Cerebellum (tissue), 4 donors: ENCODE measurements at places on chromosomes 12 and 14. TPM values are rescaled to one million over a fixed set of nuclear protein-coding genes. Genes with fewer than 3 reads are reported as not detected.

The KITLG gene
- total RNA-seq: 213 TPM

The SPX gene
- total RNA-seq: 1.5 TPM

The ASPG gene
- total RNA-seq: 0.45 TPM

The EXOC3L4 gene
- total RNA-seq: 0.36 TPM

The CCDC197 gene
- total RNA-seq: not detected

The PKP2 gene
- 4.1 TPM for total RNA-seq

The CLEC2A gene
- not detected for total RNA-seq

The SLC38A2 gene
- 201 TPM for total RNA-seq

The BHLHE41 gene
- 6.6 TPM for total RNA-seq

The ERP27 gene
- not detected for total RNA-seq

The IFNG-AS1 gene
- not detected for total RNA-seq

The DLK1 gene
- total RNA-seq: 0.54 TPM

The CLEC1B gene
- not detected for total RNA-seq

The NID2 gene
- total RNA-seq: 35.4 TPM

The WNT1 gene
- total RNA-seq: not detected

The NRDE2 gene
- 18.1 TPM for total RNA-seq

The TMEM132C gene
- 21.4 TPM for total RNA-seq

The PAH gene
- total RNA-seq: 1.2 TPM

The OTX2 gene
- total RNA-seq: 24.6 TPM

The MYF5 gene
- total RNA-seq: not detected

The CPNE6 gene
- 0.36 TPM for total RNA-seq

The ACTR10 gene
- total RNA-seq: 66.4 TPM

The PRIMA1 gene
- total RNA-seq: 0.73 TPM

The RNASE1 gene
- 14.5 TPM for total RNA-seq

The KRT2 gene
- 0.18 TPM for total RNA-seq

The FOXN4 gene
- total RNA-seq: 0.45 TPM

The KCNK10 gene
- 23.4 TPM for total RNA-seq

The DERA gene
- 18.1 TPM for total RNA-seq

The CMKLR1 gene
- total RNA-seq: 1.6 TPM

The AGAP2 gene
- 22.7 TPM for total RNA-seq

The NEMP1 gene
- total RNA-seq: 12.5 TPM

The RTN1 gene
- 527 TPM for total RNA-seq

The GALNT8 gene
- total RNA-seq: 26.1 TPM
